ENCODE measurements at places on chromosomes 16 and 17.

DNA sequence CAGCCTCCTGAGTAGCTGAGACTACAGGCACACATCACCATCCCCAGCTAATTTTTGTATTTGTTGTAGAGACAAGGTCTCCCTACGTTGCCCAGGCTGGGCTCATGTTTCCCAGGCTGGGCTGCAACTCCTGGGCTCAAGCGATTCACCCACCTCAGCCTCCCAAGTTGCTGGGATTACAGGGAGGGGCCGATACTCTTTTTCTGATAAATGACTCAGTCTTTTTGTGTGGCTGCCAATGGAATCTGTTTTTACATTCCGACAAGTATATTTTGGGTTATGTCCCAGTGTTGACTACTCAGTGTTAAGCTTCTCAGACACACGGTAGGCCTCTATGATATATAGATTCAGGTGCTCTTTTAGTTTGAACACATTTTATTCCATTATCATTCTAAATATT lies 58.1 kb downstream of the SLFN11 start:
- peak; percentile 85 for DNase-seq

DNA sequence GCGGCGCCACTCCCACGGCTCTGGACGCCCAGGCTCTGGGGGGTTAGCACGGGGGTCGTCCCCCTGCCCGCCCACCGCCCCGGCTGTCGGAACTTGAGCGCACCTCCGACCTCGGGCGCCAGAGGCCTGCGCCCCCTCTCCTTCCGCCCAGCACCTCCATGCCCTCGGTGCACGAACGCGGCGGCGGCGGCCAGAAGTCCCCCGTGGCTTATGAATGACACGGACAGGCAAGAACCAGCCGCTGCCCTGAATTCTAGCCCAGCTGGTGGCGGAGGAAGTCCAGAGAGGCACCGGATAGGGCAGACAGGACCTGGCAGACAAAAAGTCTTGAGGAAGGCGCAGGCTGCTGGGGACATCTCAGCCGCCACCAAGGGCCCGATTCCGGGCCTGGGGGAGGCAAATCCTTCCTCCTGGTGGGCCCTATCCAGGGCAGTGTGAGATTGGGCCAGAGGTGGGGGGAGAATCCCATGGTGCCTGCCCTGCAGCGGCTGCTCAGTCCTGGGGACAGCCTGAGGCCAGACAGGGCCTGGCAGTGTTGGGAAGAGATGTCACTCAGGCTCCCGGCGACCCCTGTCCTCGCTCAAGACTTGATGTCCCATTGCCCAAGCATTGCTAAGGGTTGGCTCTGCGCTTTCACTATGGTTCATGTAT lies 897 bp upstream of the CYGB start:
- DNase-seq = no peak

GRCh38 chr17:47837401-47838039 lies 3.6 kb downstream of the SCRN2 start:
- DNase-seq = peak; percentile 83

- DNase-seq = peak; percentile 61
These were observed 21.1 kb upstream of the SPATA32 start for GRCh38 chr17:45282683-45283644.

GRCh38 chr17:41013606-41014005 lies 4.7 kb upstream of the KRTAP3-1 start:
- no peak for DNase-seq

DNA sequence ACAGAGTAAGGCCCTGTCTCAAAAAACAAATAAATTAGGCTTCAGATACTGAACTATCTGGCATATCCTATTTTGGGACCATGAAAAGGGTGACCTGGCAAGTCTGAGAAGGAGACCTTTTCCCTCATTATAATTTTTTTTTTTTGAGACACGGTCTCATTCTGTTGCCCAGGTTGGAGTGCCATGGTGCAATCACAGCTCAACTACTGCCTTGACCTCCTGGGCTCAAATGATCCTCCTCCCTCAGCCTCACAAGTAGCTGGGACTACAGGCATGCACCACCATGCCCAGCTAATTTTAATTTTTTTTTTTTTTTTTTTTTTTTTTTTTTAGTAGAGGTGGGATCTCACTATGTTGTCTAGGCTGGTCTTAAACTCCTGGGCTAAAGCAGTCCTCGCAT lies 37.3 kb downstream of the PLCG2 start:
- DNase-seq = no peak

DNA sequence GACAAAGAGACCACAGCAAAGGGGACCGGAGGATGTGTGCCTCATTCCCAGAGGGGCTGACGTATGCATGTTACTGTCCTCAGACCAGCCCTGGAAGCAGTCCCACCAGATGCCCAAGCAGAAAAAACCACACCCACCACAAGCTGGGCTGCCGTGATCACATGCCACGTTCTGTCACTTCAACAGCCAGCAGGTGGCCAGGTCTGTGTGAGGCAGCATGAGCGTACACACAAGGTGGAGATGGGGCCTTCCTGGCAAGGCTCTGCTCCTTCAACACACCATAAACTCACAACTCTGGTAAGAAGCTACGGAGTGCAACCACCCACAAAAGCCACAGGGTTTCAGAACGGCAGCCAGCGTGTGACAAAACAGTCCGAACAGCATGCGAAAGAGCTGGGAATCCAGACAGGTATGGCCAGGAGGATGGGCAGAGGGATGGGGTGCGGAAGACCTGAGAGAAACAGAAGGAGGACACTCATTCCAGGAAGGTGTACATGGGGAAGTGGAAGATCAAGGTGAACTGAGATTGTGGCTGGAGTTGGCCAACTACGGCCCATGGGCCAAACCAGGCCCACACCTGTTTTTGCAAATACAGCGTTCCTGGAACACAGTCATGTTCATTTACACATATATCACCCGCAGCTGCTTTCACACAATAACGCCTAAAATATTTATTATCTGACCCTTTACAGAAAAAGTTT lies 27.9 kb downstream of the MBTPS1 start:
- no peak for DNase-seq

DNA sequence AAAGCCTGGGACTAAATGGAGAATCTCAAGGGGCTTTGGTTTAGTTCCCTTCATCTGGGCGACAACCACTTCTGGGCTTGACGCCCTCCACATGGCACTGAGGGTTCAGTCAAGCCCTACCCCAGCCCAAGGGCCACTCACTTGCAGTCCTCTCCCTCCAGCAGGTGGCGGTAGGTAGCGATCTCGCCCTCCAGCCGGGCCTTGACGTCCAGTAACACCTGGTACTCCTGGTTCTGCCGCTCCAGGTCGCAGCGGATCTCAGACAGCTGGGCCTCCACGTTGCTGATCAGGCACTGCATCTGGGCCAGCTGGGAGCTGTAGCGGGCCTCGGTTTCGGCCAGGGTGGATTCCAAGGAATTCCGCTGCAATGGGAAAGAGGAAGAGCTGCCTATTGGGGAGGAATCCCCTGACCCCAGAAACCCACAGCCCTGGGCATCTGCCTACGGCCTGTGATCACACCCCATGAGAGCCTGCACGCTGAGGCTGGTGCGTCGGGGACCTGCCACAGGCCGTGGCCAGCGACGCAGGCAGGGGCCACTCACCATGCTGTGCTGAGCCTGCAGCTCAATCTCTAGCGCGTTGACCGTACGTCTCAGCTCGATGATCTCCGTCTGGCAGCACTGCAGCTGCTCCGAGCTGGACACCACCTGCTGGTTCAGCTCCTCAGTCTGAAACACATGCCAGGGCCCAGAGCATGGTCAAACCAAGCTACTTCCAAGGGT lies 2.7 kb downstream of the KRT36 start:
- peak; percentile 40 for DNase-seq

GRCh38 chr17:64546716-64547115 lies 39.9 kb downstream of the CEP95 start:
- no peak for DNase-seq

DNA sequence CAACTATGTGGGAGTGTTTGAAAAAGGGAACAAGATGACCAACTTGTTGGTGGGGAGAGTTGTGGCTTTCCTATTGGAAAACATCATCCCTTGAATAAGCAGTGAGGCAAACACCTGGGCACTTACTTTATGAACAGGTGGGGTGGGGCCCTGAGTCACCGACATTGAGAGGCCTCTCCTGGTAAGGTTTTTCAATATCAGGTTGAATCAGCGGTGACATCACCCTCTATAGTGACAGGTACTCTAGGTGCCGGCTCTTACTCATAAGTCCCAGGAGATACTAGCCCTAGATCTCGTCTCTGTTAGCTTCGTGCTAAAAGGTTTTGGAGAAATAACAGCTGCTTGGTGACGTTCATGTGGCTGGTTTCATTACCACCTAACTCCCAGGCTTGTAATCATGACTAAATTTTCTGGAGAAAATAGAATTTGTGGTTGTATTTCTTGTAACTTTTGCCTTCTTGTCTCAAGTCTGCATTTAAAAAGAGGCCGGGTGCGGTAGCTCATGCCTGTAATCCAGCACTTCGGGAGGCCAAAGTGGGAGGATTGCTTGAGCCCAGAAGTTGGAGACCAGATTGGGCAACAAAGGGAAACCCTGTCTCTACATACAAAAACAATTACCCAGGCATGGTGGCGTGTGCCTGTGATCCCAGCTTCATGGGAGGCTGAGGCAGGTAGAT lies 19.3 kb downstream of the CDH1 start:
- DNase-seq = peak; percentile 42

Measured in Daoy (cell line).